Stimulated activated CD8-positive, alpha-beta memory T cell treated with anti-CD3 and anti-CD28 coated beads, Interleukin-15, amount 100 ng/mL, for 4 hours (primary cell): ENCODE measurements at places on chromosomes 16 and 17.

DNA sequence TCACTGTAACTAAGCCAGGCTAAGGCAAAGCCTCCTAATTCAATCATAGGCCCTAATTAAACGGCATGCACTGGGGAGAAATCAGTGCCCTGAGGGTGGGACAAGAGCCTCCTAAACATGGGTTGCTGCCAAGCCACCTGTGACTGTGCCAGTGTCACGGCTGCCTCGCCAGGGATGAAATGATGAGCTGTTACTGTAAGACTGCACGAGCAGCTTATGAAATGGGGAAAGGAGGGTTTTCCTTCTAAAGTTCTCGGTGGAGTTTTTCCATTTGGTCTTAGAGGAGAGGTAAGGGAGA, 12.7 kb downstream of the TMEM11 start:
- no peak for DNase-seq

DNA sequence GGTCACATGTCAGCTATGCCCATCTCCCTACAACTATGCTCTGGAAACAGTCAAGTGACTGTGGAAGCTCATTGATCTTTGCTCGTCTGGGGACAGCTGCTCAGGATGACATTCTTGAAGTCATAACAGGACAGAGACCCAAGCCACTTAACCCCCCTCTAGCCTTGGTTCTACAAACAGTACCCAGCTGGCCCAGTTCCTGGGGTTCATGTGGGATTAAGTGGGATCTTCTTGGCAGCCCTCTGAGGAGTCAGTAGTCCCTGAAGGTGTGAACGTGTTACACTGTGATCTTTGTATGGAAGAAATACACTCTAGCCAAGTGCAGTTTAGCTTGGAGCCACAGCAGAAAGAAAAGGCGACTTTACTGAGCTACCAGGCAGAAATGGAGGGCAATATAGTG, 25.8 kb downstream of the UBN1 start:
- no peak for DNase-seq

GRCh38 chr16:28096983-28097899, 33.7 kb upstream of the GSG1L start:
- no peak for DNase-seq

- no peak for DNase-seq
Measured at GRCh38 chr16:74942977-74943918, 41.7 kb downstream of the WDR59 start.

DNA sequence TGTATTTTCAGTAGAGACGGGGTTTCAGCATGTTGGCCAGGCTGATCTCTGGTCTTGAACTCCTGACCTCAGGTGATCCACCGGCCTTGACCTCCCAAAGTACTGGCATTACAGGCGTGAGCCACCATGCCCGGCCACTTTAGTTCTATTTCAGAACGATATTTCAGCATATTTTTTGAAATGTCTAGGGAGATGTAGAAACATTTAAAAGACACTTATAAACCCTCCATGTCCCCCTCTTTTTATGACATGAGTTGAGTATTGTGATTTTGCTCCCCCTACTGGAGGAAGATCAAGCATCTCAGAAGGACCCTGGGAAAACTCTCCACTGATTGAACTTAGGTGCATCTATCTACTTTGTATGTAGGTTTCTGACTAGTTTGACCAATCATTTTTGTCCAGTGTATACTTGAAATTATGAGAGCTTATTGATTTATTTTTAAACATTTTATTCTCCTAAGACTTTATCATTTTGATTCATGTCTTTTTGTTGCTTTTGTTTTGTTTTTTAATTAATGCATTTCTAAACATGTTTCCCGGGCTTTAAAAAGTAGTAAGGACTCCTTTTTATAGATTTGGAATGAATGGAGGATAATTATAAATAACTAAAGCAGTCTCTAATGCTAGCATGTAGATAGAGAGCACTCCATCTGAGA, 105.1 kb downstream of the CHD9 start:
- no peak for DNase-seq

DNA sequence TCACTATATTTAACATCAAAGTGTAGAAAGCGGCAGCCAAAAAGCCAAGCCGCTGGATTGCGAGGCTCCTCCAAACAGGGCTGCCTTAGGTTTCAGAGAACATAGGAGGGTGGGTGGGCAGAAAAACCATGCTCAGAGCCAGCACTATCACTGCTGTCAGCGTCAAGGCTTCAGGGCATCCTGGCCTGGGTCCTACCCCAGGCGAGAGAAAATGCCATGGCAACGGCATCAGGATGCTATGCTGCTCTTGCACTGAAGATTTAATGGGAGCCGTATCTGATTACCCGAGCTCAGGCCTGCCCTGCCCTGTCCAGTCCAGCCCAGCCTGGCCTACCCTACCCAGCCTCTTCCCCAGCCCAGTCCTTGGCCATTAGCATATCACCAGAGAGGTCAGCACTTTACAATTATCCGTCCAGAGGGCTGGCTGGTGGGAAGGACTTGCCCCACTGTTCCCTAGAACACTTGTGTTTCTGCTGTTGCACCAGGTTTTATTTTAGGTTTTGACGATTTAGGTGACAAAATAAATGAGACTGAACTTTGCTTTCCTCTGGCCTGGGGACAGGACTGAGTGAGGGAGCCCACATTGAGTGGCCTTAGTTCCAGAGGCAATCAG, 61.1 kb downstream of the TOM1L2 start:
- no peak for DNase-seq

- DNase-seq, result no peak
Measured at GRCh38 chr16:57527610-57528360, 8.6 kb downstream of the CCDC102A start.
